ENCODE measurements at places on chromosomes 7 and 10. TPM values are rescaled to one million over a fixed set of nuclear protein-coding genes. Genes with fewer than 3 reads are reported as not detected.

- no peak for DNase-seq
These were observed 452.6 kb upstream of the ZMIZ1 start for GRCh38 chr10:78616125-78616695.

DNA sequence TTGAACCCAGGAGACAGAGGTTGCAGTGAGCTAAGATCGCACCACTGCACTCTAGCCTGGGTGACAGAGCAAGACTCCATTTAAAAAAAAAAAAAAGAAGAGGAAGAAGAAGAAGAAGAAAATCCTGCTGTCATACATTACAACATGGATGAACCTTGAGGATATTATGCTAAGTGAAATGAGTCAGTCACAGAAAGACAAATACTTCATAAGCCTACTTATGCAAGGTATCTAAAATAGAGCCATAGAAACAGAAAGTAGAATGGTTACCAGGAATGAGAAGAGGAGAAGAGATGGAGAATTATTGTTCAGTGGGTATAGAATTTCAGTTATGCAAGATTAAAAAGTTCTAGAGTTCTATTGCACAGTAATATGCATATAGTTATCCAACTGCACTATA, 466.5 kb downstream of the PLXNA4 start:
- DNase-seq: no peak

MSS51 gene
- 62.6 TPM for polyA plus RNA-seq

AKR1C4 gene
- polyA plus RNA-seq: not detected

NPY4R2 gene
- not detected for polyA plus RNA-seq

DNA sequence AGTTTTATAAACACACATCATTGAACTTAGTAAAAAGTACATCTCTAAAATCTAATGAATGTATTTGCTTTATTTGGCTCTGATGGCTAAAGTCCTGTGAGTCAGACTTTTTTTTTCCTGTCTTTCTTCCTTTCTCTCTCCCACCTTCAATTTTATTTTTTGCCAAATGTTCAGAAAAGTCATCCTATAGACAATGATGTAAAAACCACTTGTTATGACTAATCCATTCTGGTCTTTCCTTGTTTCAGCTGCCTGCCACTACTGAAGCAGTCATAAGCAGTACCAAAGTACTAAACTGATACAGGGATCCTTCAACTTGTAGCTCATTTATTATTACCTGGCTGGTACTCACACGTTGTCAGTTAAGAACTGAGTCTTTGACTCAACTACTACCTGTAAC, 23.9 kb downstream of the HECTD2 start:
- DNase-seq: no peak

PBLD gene
- 8.6 TPM for polyA plus RNA-seq

- no peak for DNase-seq
These were observed 79.1 kb downstream of the PRTFDC1 start for GRCh38 chr10:24873281-24873683.

CFTR gene
- polyA plus RNA-seq: 0.43 TPM

- no peak for DNase-seq
These were observed 944 bp downstream of the PCOLCE start for GRCh38 chr7:100602889-100603725.

NUTM2E gene
- polyA plus RNA-seq: 0.59 TPM

AGR2 gene
- 14.2 TPM for polyA plus RNA-seq

MUC12 gene
- polyA plus RNA-seq: 0.48 TPM

PDZD7 gene
- 1.6 TPM for polyA plus RNA-seq
